ENCODE measurements at places on chromosomes 11 and 22.

DNA sequence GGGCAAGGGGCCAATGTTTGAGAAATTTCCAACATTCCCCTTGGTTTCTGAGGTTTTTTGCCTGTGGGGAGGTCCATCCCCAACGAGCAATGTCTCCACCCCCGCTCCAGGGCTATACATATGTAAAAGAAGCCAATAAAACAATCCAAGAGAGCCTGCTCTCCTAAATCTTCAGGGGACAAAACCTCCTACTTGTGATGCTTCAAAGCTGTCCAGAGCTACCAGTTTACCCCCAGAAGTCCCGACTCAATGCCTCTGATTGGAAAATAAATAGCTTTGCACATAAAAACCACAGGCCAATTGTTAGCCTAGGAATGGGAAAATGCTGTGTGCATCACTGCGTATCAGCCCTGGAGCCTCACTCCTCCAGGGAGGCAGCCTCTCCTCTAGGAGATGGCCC is 66.0 kb upstream of the PAX6 start:
- DNase-seq = no peak

- no peak for DNase-seq
Measured at GRCh38 chr11:40302669-40303068, 1156.8 kb downstream of the LRRC4C start.

DNA sequence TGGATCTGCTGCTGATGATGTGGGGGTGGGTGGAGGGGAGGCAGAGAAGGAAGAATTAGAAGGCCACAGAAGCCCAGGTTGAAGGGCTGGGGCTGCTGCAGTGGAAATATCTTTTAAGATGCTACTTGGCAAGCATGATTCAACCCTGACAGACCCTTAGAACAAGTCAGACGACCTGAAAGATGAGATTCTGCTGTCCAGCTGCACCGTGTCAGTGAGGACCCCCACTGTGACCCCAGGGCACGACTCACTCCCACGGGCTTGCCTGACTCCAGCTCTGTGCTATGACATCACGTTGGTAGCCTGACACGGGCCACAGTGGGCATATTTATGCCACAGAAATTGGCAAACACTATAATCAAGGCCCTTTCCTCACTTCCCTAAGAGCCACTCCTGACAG is 36.0 kb downstream of the LRFN4 start:
- no peak for DNase-seq

- peak; percentile 77 for DNase-seq
Measured at GRCh38 chr22:38504731-38505540, 1.2 kb downstream of the DDX17 start.

DNA sequence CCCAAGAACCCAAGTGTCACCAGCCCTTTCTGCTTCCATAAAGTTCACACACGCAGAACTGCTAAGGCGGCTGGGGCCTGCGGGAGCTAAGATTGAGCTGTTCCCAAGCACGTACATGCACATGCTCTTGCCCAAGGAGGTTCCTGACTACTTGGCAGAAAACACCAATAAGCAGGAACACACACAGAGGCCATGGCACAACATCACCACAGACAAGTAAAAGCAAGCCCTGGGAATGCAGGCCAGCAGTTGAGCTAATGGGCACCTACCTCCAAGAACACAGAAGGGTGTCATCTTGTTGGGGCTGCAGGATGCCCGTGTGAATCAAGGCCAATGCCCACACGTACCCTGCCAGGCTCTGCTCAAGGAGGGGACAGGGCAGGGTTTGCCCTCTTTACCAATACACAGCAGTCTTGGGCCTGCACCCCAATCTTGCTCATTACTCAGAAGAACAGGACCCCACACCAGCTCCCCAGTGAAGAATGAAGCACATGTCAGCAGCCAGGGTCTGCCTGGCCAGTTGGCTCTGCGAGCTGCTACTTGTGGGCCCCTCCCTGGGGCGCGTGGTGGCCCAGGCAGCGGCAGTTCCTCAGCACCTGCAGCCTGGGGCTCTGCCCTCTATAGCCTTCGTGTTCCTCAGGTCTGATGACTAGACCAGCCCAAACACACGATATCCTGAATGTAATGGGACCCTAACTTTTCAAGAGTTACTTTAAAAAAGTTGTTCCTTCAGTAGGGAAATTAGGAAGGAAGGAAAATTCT is 32.3 kb upstream of the CYP2D6 start:
- DNase-seq = no peak

- DNase-seq = no peak
Measured at GRCh38 chr22:50702261-50702671, 29.6 kb downstream of the SHANK3 start.

- DNase-seq = peak; percentile 45
Measured at GRCh38 chr11:69122630-69123431, 32.9 kb upstream of the SMIM38 start.

DNA sequence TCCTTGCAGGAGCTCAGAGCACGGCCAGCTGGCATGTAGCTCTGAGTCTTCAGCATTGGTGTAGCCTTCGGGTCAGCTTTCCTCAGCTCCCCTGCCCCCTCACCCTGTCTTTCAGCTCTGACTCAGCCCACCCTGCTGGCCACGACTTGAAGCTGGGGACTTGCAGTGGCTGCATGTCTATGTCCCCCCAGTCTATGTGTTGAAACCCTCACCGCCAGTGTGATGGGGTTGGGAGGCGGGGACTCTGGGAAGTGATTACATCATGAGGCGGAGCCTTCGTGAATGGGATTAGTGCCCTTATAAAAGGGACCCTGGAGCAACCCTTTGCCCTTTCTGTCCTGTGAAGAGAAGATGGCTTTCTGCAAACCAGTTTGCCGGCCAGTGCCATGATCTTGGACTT is 111.1 kb downstream of the CTTN start:
- no peak for DNase-seq

Data from CD4-positive, alpha-beta T cell treated with Interleukin-21 for 1 hour (primary cell).